CD8-positive, alpha-beta T cell (primary cell): ENCODE measurements at places on chromosomes 1 and 21.
A peak's percentile ranks its signal among the peaks of the same experiment; 100 is the strongest.

- no peak for DNase-seq
Observed at GRCh38 chr21:43995521-43996105, 16.5 kb upstream of the TRAPPC10 start.

DNA sequence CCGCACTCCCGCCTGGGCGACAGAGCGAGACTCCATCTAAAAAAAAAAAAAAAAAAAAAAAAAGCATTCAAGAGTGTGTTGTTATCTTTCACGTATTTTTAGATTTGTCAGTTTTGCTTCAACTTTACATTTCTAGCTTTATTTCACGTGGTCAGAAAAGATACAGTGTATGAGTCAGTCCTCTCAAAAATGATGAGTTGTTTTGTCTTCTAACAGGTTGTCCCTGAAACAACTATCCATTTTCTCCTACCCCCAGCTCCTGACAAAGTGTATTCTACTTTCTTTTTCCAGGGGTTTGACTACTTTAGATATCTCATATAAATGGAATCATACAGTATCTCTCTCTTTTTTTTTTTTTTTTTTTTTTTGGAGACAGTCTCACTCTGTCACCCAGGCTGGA is 5.5 kb upstream of the ZNF695 start:
- no peak for DNase-seq

DNA sequence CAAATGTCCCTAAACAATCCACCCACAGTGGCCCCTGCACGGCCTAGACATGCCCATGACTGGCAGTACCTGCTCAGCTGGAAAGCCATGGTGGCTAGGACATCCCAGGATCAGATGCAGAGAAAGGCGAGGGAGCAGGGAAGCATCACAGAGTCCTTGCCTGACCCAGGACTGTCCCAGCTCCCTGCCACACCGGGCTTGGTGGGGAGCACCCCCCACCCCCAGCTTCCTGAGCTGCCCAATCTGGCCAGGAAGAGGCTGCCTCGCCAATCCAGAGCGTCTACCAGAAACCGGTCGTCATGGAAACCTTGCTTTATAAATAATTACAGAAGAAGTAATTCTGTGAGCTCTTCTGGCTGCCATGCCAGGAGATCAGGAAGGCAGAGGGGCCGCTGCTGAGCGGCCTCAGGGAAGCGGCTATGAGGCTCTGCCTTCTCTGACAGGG is 34.8 kb downstream of the ACOT7 start:
- peak; percentile 56 for DNase-seq

DNA sequence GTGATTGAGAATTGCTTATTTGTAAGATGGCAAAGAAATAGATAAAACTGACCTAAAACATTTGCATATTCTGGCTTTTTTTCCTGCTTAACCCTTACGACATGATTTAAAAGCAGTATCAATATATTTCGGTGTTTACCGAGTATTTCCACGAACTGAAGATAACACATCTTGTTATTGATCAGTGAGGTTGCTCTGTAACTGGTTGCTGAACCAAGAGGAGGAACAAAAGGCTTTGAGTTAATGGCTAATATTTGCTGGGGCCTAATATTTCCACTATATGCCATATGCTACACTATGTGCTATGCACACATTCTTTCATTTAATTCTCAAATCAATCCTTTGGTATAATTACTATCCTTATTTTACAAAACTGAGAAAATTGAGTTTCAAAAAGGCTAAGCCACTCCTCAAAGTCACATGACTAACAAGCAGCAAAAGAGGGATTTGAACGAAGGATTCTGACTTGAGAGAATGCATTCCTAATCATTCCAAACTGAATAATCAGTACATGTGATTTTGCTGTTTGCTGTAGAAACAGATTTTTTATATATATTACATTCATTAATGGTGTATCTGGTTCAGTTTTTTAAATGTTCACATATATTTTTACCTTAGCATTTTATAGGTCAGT is 346.0 kb downstream of the USP25 start:
- DNase-seq = no peak

GRCh38 chr1:58457023-58457635 is 89.4 kb downstream of the OMA1 start:
- no peak for DNase-seq

DNA sequence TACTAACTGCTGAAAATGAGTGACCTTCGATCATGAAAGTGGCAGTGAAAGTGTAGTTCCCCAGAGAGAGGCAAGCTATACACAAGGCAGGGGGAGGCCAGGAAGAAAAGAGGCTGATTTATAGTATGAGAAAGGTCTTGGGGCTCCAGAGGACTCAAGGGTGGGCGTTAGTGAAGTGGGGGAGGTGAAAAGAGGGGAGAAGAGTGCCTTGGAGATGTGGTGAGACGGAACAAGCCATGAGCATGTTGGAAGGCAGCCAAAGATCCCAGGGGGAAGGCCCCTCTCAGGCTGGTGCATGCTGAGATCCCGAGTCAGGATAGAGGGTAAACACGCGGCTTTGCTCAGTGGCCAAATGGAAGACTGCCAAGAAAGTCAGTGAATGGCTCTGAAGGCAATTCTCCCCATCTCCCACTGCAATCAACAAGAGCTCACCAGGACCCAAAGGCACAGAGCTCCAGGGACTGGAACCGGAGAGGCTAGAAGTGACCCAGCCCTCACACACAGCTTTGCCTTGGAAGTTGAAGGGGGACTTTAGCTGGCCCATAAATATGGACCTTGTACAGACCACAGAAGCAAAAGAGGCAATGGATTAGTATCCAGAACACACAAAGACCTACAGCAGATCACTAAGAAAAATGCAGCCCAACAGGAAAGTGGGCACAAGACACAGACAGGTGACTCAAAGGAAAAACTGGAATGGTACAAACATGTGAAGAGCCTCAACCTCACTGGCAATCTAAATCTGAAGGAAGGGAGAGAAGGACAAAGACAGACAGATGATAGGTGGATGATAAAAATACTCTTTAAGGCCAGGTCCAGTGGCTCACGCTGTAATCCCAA is 49.6 kb downstream of the HSF2BP start:
- no peak for DNase-seq

DNA sequence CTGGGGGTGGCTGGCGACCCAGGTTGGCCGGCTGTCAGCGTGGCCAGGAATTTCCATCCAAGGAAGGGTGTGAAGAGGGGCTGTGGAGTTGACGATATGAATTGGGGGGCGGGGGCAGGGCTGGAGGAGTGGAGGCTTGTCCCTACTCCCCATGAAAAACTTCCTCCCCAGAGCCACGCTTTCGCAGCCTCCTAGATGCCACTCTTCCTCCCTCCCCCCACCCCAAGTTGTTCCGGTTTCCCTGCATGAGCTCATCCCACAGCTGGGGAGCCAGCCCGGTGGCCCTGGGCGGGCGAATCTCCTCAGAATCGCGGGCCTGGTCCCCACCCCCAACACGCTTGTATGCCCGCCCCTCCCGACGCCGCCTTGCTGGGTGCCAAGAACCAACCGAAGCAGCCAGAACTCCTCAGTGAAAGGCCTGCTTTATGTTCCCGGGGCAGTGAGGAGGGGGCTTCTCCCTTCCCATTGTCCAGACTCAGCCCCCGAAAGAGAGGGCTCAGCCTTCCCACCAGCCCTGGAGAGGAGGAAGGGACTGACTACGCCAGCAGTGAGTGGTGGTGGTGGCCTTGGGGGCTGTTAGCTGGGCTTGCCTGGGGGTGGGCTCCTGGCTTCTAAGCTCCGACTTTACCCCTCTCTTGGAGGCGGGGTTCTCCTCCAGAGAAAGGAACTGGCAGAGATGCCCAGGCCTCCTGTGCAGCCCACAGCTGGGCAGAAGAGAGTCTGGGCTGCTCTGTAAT is 1.8 kb upstream of the CSMD2 start:
- DNase-seq = no peak

DNA sequence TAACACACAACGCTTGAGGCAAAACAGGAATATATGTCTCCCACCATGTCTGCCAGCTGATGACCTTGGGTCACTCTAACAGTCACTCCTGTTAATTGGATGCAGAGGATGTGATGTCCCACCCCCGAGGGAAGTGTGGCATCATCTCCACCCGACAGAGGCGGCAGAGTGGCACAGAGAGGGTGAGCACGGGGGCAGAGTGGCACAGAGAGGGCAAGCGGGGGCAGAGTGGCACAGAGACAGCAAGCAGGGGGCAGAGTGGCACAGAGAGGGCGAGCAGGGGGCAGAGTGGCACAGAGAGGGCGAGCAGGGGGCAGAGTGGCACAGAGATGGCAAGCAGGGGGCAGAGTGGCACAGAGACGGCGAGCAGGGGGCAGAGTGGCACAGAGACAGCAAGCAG is 44.3 kb downstream of the DISP3 start:
- DNase-seq = no peak

DNA sequence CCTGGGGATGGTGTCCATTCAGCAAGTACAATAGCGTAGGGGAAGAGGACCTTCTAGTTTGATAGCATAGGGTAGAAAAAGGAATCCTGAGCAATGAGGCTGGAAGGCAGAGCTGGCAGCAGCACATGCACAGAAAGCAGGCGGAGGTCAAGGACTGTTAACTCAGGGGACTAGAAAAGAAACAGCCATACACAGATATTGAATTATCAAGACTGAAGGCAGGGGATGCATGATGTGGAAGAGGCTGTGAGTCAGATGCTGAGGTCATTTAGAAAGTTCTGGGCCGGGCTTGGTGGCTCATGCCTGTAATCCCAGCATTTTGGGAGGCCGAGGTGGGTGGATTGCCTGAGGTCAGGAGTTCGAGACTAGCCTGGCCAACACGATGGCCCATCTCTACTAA is 65.6 kb downstream of the OPTC start:
- no peak for DNase-seq

GRCh38 chr1:243471754-243472745 is 216.2 kb downstream of the SDCCAG8 start:
- DNase-seq = no peak

GRCh38 chr1:247387565-247387964 is 28.4 kb upstream of the NLRP3 start:
- no peak for DNase-seq
